CD4-positive, CD25-positive, alpha-beta regulatory T cell (primary cell): ENCODE measurements at places on chromosomes 16 and 17.
A peak's percentile ranks its signal among the peaks of the same experiment; 100 is the strongest.

DNA sequence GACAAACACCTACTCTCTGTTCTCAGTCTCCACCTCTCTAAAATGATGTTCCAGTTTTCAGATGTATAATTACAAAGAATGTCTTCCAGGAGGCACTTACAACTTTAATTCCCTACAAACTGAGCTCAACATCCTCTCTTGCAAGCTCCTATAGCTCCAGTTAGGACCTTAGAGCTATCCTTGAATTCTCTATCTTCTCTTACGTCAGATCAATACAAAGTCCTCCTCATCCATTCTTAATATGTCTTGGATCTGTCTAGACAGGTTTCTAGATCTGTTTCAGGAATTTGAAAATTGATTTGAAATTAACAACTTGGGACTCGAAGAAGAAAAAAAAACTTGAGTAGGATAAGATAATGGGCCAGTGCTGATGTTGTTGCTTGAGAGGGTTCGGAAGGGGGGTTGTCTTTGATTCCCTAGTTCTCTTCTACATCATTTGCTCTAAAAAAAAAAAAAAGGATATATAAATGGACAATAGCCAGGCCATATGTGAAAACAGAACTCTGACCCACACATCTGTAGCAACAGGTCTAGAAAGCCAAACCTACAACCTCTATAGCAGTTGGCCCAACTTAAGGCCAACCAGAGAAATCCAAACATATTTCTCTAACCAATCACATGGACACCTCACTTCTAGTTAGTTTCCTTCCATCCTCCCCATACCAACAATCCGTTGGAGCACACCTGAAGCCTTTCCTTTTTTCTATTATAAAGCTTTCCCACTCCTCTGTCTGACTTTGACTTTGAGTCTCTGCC, 746 bp upstream of the APOH start:
- no peak for DNase-seq

DNA sequence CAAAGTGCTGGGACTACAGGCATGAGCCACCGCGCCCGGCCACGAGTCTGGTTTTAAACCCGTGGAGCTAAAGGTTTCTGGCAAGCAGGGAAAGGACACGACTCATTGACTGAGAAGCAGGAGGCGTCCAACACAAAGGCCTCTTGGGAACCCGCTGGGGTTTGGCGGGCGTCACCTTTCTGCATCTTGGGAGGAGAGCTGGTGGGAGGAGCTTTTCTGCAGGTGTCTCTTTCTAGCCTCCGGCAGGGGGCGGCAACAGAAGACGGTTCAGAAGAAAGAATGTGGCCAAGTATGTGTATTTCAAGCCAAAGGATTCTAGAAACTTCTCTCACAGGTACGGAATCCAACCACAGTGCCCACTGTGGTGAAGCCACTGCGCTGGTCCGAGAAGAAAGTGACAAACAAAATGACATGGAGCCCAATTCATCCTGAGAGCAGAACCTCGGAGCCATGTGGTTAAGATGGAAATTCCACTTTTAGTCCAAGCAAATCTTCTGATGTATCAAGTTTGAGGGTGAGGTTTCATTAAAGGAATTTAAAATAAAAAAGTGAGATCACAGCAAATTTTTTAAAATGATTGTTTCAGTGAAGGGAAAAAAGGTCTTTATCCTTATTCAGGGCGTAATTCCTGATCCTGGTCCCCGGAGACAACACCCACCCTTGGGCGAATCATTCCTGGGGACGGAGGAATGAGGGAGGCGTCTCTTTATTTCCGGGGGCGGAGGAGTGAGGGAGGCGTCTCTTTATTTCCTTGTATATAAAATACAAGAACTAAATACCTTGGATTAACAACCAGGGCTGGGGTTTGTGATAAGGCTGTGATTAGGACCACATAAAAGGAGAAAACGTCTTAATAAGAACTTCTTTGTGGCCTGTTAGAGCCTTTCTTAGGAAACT, 97.6 kb downstream of the MRM3 start:
- peak; percentile 81 for DNase-seq

GRCh38 chr17:82101767-82102679, 4.0 kb upstream of the FASN start:
- no peak for DNase-seq

GRCh38 chr17:64264891-64265290, 1.8 kb upstream of the TEX2 start:
- DNase-seq = no peak
